ENCODE measurements at places on chromosomes 2 and 18.

DNA sequence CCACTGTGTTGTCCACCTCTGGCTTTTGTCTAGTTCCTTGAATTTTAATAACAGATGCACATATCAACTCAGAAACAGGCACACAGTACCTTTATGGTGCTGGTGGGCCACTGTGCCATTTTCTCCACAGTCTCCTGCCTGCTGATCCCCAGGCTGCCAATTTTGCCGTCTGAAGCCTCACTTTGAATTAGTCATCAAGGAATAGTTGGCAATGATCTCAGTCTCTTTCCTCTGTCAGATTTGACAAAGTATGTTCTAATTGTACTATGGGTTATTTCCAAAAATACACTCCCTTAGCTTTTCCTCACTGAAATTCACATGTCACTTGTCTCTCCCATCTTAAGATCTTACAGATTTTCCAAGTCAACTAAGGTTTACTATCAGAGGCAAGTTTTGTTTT, 140.7 kb downstream of the ZNF516 start:
- DNase-seq, result no peak

DNA sequence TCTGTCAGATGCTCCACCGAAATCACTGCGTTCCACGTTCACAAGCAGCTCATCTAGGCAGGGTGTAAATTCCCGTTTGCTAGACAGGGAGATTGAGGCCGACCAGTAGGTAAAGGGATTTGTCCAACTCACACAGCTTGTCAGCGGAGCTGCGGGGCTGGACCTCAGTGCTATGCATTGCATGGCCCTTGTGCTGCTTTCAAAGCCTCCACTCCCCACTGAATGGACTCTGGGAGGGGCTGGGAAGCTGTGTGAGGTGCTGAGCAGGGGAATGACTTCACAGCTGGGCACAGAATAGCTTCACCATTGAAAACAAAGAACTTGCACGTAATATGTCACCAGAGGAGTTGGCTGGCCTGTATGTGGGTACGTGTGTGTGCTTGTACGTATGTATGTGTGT, 21.4 kb downstream of the CELF4 start:
- DNase-seq, result no peak

DNA sequence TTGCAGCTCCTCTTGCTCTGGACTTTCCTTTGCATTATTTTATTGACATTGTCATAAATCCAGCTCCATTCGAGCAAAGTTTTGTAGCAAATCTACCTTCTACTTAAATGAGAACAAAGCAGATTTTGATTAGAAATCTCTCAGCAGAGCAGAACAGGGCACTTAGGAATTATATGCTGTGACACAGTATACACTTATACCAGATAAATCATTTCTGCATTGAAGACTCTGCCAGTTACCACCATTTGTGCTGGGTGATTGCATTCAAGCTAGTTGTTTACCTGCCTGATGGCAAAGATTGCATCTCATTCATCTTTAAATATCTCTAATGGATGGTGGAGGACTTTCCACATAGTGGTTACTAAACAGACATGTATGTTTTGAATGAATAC, 441.7 kb upstream of the HNMT start:
- DNase-seq, result no peak

DNA sequence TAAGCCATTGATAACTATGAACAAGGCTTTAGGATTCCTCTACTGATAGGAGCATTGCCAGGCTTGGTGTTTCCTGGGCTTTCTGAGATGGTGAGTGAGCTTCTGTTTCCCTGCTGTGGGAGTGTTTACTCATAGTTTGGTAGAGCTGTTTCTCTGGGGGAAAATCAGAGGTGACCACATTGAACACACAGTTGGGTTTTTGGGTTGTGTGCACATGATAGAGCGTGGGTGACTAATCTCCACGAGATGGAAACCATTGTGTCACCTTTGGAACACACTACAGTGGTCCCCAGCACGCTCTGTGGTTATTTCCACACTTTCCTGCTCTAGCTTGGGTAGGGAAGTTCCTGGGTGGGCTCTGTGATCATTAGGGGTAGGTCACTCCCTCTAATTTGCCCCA, 5.4 kb downstream of the IL1R1 start:
- no peak for DNase-seq

GRCh38 chr2:231317579-231317978, 77.9 kb upstream of the B3GNT7 start:
- DNase-seq, result no peak
